Hindlimb muscle (tissue), 1 donor: ENCODE measurements at places on chromosomes 7 and 10. TPM values are rescaled to one million over a fixed set of nuclear protein-coding genes. Genes with fewer than 3 reads are reported as not detected.

DNA sequence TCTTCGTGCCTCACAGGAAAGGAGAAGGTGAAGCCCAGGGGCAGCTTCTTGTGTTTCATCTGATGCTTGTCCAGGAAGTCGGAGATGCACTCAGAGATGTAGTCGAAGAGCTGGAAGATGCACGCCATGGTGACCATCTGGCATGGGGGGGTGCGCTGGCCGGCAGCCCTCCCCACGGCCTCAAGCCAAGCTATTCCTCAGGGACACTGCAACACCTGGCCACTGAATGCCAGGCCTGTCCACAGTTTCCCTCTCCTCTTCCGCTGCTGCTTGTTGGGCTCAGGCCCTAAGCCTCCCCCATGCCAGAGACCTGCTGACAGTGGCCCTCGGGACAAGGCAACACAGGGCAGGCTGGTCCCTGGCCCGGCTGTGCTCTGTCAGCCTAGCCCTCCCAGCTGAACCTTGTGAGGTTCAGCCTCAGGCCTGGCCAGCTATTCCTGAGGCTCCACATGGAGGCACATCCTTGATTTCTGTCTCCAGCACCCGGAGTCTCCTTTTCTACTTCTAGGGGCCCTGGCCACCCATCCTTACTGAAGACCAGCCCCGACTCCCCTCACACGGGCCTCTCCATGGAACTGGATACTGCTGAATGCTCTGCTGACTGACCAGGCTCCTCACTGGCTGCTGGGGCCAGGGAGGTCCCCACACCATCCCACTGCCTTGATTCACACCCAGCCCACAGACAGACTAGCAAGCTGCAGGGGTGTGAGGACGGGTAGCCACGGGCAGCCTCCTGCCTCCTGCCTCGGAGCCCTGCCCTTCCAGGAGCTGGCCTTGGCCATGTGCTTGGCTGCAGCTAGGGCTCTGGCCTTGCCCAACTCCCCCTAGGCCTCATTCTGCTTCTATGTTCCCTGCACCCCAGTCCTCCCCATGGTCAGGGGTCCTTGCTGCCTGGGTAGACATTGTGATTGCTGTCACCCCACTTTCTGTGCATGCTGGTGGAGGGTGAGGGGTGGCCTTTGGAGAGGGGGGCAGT lies 10.1 kb upstream of the MYL7 start:
- no peak for DNase-seq

The MYO1G gene
- polyA plus RNA-seq: 0.59 TPM

GRCh38 chr10:71908998-71909397 lies 55.2 kb upstream of the CHST3 start:
- DNase-seq: no peak

The UBN2 gene
- polyA plus RNA-seq: 11.1 TPM

DNA sequence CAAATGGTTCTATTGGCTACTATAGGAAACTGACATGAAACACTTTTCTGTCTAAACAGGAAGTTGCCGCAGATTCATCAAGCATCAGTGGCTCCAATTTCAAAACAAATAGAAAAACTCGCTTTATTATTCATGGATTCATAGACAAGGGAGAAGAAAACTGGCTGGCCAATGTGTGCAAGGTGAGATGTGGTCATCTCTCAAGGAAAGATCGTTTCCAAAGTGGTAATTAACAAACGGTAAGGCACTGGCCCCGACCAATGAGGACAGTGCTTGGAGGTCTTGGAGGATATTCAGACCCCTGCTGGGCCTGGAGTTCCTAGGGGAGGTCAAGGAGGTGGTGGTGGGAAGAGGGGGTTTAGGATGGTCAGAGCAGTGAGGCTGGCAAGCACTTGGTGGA lies 2.6 kb downstream of the PNLIP start:
- DNase-seq: no peak

- no peak for DNase-seq
Measured at GRCh38 chr10:124091646-124092249, 1.6 kb downstream of the CHST15 start.

The ZNF467 gene
- 9.1 TPM for polyA plus RNA-seq

The ZNF239 gene
- polyA plus RNA-seq: 8.1 TPM

The CTNNA3 gene
- polyA plus RNA-seq: 7.5 TPM

- no peak for DNase-seq
Measured at GRCh38 chr10:32893434-32893833, 64.6 kb downstream of the ITGB1 start.

GRCh38 chr10:58952747-58953466 lies 223.5 kb upstream of the PHYHIPL start:
- peak; percentile 75 for DNase-seq

The MMP21 gene
- 0.27 TPM for polyA plus RNA-seq

GRCh38 chr10:68087685-68088401 lies 12.8 kb upstream of the HERC4 start:
- no peak for DNase-seq

- no peak for DNase-seq
Measured at GRCh38 chr10:78768876-78769275, 299.9 kb upstream of the ZMIZ1 start.

DNA sequence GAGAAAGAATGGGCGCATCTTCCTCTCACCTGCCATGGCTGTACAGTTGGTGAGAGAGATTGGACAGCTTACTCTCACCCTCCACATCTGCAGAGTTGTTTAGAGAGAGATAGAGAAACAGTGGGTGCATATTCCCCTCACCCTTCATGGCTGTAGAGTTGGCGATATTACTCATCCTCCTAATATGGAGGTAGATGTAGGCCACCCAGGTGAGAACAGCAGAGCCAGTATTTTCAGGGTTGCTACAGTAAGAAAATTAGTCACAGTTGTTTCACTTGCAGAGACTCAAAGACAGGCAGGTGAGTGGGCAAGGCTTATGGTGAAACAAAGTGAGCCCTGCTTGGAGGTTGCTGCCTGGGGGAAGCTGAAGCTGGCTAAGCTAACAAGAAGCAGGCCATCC lies 65.0 kb upstream of the PFKP start:
- DNase-seq: no peak

DNA sequence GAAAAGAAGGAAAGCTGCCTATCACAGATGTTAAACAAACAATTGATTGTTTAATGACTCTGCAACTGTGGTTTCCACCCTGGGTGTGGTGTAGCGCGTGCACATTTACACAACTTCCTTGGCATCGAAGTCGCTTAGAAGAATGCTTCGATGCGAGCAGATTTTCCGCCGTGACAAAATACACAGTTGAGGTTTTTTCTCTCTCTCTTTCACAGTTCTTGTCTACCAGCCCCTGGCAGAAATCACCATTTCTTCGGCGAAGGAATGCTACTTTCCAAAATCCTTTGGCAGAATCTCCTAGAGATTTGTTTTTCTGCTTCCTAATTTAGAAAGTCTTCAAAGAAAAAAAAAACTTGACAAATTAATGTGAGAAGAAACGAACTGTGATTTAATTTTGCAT lies 70.7 kb upstream of the C1QL3 start:
- DNase-seq: no peak

The CDNF gene
- polyA plus RNA-seq: 2.9 TPM

DNA sequence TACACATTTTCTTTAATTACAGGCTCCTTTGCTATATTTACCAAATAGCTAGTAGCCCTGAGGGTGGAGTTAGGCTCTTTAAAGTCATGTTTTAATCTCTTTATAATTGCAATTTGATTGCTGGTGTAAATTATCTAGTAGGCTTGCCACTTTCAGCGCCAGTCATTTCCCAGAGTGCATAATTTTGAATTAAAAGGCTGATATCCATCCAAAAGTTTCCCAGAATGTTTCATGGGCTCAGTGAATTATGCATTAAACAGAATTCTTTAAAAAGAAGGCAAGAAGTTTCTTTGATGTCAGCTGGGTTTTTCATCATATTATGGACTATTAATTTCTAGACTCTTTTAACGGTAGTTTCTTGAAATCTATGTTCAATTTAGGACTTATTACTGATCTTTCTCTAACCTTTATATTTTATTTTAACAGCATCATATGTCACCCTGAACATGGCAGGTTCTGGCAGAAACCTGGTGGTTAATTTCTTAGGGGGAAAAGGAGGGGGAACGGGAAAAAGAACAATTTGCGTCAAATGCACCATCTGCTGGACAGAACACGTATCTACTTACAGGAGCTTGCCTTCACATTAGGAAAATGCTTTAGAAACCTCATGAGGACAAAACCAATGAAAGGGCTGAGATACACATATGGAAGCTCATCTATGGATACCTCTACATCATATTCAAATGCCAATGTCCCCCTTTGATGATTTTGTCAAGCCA lies 171.1 kb downstream of the GRM3 start:
- DNase-seq: peak; percentile 4

The CDHR3 gene
- polyA plus RNA-seq: 14.9 TPM

GRCh38 chr7:100720671-100721504 lies 620 bp downstream of the EPO start:
- no peak for DNase-seq

- no peak for DNase-seq
Measured at GRCh38 chr10:89204621-89205185, 2.4 kb downstream of the CH25H start.
